ENCODE measurements at places on chromosomes 6 and 20.

- DNase-seq, result no peak
Observed at GRCh38 chr6:148984531-148985056, 237.8 kb downstream of the UST start.

DNA sequence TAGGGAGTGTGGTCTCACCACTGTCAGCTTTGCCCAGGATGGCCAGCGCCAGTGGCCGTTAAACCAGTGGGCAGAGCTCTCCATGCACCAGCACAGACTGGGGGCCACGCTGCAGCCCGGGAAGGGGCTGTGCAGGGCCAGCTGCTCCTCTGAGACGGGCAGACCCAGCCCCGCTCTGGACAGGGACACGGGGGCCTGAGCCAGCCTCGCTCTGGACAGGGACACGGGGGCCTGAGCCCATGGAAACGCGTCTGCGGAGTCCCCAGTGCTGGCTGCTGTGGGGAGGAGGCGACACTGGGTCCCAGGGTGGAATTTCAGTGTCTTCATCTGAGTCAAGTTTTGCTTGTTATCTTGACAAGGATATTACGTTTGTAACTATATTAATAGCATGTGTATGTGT is 402.7 kb downstream of the CDH4 start:
- no peak for DNase-seq

DNA sequence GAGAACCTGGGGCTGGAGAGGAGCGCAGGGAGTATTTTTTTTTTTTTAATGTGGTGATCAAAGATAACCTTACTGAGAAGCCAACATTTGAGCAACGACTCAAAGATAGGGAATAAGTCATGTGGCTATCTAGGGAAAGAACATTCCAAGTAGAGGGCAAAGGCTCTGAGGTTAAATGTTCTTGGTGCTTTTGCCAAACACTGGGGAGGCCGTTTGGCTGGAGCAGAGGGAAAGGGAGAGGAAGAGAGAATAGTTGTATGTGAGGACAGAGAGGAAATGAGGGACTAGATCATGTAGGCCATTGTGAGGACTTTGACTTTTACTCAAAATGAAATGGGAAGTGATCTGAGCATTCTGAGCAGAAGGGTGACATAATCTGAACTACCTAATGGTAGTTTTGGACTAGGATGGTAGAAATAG is 27.8 kb downstream of the ACSS2 start:
- no peak for DNase-seq

DNA sequence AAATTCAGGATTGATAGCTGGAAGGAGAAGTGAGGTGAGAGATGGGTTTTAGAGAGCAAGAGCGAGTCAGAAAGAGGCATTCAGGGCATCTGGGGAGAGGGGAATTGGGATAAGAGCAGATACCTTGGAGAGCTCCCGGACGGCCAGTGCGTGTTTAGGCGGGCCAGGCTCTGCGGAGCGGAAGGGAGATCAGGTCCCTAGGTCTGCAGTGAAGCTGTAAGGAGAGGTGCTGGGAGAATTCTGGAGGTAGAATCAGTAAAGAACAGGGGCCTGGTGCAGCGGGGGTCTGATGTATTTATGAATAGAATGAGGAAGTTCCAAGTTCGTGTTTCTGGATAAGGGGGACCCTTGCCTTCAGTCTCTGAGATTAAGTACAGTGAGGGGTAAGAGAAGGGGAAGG is 47.4 kb upstream of the FAM83D start:
- DNase-seq, result no peak

DNA sequence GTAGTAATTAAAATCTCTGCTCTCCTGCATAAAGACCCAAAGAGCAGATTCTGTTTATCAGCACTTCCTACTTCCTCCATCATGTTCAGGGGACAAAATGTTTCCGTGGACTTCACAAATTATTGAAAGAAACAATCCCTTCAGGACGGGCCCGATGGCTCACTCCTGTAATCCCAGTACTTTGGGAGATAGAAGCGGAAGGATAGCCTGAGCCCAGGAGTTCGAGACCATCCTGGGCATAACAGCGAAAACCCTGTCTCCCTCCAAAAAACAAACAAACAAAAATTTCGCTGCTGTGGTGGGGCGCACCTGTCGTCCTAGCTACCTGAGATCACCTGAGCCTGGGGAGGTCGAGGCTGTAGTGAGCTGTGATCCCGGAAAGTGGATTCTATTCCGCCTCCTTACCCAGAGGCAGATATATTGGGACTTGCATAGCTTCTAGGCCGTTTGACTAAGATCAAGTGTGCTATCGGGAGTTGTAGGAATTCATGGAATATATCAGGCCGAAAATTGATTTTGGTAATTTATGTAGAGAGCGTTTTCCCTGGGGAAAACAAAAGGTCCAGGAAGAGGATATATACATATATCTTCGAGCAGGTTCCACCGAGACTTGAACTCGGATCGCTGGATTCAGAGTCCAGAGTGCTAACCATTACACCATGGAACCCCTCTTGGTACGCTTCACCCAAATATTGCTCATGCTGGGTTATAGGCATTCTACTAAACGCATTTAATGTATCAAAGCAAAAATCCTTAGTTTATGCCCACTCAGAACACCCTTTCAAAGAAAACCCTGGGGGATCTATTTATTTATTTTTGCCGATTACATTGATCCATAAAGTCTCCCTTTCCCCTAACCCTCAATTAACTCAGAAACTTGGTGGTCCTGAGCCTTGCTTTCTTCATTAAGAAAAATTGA is 74.5 kb upstream of the ZNF184 start:
- no peak for DNase-seq

GRCh38 chr6:161618831-161619454 is 345.1 kb upstream of the AGPAT4 start:
- no peak for DNase-seq

DNA sequence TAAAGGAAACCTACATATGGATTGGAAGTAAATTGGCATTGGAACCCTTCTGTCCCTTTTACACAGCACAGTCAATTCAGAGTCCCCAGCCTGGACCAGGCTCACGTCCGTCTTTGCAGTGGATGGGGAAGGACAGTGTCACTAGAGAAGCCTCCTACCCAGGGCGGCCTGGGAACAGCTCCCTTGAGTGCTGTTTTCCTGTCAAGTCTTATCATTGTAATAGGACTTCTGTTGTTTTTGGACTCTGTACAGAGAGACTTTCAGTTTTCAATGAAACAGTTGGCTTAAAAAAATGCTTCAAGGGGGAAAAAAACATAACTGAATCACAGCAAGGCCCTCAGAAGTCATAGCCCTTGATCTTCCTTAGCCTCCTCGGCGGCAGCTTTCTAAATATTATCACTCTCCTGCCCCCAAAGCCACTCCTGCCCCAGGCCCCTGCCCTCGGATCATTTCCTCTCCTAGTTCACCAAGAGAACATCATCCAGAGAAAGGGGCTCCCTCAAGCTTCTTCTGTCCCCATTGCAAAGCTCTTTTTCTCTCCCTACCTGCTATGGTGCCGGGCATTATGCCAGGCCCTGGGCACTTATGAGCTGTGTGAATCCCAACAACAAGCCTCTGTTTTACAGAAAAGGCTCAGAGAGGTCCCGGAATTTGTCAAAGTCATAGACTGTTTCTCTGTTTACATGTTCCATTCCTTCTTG is 37.8 kb upstream of the CNKSR3 start:
- DNase-seq, result no peak

DNA sequence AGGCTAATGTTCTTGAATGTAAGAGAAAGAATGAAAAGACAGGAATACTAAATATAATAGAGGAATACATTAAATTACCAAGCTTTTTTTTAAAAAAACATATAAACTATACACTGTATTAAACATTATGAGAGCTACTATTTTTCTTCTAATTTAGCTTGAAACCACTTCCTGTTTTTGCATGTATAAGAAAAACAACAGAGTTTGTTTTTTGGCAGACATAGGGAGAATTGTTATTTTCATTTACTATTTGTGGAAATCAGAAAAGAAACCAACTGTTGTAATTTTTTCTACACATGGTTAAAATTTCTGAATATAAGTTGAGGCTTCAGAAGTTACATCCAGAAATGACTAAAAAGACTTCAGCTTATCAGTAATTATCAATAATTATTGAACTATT is 991.8 kb upstream of the GJE1 start:
- no peak for DNase-seq

DNA sequence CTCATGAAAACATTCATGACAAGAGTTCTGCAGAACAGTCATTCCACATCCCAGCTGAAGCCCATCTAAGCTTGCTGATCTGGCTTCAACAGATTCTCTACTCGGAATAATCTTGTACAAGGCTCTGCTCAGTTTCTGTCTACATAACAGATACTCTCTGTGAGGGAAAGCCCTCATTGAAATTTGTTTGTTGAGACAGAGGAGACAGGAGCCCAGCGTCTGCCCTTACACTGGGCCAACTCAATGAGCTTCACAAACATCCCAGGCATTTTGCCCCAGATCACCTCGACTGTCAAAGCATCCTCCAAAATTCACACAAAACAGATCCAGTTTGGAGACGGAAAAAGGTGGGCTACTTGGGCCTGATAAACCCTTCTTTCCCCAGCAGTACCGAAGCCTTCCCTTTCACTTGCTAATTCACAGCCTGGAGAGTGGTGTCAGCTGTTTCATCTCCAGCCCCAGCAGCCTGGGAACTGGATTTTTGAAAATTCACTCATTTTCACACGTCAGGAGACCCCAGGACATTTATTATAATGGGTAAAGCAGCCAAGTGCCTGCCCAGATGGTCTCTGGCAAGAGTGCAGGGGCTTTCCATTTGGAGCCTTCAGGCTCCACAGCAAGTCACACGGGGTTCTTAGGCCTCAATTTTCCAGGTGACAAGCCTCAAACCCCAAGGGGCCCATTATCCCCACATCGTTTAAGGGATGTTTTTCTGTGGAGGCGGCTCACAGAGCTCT is 7.3 kb downstream of the CCDC167 start:
- DNase-seq, result no peak

DNA sequence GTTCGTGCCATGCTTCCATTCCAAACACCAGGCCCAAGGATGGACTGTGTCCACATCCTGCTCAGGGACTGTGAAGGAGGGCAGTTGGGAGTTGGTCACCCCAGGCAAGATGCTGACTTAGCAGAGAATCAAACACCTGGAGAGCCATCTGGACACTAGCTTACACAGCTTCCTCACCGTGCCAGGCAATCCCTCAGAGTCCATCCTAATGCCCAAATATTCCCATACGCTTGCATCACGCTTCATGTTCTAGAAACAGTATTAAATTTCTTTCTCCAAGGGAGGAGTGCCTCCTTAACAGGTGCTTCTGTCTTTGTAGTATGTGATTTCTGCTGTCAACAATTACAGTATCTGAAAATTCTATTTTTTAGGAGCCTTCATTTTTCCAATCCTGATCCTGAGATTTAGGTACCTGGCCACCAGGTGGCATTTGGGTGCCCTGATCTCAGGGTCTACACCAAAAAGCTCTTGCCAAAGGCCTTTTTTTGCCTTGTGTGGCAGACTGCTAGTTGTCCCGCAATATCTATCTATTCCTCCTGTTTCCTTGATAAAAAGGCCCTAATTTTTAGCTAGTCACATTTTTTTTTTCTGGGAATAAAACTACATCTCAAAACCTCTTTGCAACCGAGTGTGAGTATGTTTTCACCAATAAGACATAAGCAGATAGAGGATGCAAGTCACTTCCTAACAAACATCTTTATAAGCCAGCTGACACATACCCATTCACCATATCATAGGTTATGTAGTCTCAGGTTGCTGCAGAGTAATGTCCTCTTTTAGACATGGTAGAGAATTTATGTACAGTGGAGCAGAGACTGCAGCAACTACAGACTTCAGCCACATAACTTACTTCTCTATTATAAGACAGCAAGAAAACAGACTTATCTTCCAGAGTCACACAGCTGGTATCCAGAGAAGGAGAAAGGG is 85.0 kb downstream of the PREP start:
- no peak for DNase-seq

DNA sequence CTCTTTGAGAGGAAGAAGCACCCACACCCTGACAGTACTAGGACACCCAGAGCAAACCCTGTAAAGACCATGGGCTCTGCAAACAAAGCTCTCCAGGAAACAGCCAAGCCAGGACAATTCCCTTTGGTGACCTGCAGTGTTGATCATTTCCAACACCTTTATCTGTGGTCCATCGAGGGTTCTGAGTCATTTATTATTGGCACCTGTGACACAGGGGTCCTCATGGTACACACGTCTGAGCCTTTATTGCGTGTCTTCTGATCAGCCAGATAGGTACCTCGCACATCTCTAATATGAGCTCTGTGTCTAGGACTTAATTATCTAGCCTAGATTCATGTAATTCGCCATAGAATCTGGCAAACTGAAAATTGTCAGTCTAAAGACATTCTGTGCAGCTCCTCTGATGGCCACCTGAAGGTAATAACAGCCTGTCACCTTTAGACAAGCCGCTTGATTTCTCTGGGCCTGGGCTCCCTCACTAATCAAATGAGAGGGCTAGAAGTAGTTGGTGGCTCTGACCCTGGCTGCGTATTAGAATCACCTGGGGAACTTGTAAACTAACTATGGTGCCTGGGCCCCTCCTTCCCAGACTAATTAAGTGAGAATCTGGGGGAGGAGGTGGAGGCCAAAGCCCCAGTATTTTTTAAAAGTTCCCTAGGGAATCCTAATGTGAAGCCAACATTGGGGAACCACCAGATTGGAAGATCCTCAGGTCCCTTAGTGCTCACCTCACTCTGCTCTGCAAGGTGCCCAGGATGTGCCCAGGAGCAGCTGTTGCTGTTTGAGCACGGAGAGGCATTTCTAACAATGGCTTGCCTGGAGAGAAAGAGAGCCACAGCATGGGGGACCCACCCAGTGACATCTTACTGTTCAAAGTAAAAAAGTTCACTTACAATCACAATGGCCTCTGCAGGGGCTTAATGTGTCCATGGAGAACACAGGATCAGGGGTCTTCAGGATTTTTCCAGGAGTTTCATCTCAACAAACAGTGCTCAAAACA is 122.0 kb upstream of the ARID1B start:
- DNase-seq, result no peak

- no peak for DNase-seq
Observed at GRCh38 chr6:144066741-144067484, 28.5 kb downstream of the SF3B5 start.

DNA sequence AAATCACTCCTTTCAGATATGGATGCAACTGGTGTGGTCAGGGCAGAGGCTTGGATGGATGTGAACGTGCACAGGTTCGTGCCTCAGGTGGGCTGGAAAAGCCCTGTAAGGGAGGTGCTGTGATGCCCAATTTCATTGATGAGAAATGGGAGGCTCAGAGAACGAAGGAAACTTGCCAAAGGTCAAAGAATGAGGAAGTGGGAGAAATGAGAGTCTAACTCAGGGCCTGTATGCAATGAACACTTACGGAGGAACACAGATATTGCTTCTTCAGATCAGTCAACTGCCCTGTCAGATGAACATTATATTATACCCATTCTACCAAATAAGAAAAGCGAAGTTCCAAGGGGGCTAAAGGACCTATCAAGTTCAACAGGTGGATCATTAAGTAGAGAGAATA is 134.7 kb downstream of the RCAN2 start:
- DNase-seq, result no peak
